NCI-H1694 (cell line): ENCODE measurements at places on chromosomes 5 and 9.

- no peak for DNase-seq
Measured at GRCh38 chr9:88077071-88077617, 61.1 kb downstream of the SPATA31C2 start.

- no peak for DNase-seq
Measured at GRCh38 chr9:68443624-68444023, 87.2 kb downstream of the PGM5 start.

DNA sequence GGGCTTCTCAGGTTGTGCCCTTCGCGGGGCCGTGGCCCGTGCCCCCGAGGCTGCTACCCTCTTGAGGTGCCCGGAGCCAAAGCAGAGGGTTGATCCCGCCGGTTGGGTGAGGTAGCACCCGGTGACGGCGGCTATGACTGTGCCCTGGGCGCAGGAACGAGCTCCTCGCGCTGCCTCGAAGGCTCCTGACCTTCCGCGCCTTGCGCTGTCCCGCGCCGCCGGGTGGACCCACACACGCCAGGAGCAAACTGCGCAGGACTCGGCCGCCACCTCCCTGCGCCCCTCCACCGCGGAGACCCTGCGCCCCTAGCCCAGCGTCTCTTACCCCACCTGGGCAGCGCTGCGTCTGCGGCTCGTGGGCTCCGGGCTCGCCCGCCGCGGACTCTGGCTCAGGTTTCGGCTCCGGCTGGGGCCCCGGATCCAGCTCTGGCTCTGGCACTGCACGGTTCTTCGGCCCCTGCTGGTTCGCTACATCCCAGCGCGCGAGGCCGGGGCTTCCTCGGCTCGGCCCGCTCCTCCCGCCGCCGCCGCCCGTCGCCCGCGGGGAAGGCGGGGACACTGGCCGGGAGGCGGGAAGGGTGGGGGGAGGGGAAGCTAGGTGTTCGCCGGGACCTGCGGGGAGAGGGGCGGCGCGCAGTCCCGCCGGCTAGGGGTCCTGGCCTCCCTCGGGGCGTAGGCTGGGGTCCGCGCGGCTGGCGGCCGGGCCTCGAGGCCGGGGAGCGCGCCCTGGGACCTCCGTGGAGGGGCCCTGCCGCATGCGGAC, 5.4 kb upstream of the PITX1 start:
- DNase-seq: no peak

DNA sequence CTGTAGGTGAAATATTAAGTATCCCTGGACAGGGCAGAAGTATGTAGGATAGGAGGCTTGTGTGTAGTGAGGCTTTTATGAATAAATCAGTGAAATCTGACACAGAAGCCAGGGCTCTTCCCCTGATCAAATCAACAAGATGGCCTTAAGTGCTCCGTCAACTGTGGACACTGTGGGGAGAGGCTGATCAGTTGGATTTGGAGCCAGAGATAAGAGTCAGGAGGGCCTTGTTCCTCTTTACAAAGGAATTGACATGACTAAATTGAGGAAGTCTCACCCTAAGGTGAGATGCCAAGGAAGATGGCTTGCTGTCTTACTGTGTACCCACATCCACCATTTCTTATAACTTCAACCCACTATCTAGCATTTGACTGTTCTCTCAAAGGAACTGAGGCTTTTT, 91.6 kb upstream of the PRRC1 start:
- no peak for DNase-seq

- DNase-seq: peak; percentile 82
Measured at GRCh38 chr9:70601000-70601951, 186.8 kb upstream of the KLF9 start.

GRCh38 chr5:16924206-16924605, 11.9 kb downstream of the MYO10 start:
- DNase-seq: no peak

DNA sequence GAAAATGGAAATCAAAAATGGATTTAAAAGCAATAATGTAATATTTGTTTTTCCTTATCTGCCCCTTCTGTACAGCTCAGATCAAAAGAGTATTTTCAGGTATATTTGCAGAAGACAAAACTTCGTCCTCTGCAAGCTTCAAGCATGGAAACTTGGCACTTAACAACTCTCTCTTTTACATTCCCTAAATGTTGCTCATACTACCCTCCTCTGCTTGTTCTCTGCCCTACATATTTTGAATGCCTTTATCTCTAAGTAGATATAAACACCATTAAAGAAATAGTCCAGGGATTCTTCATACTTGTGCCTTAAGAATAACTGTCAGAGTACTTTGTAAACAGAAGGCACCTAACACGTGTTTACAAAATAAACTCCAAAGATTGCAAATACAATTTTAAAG, 19.2 kb upstream of the SMC2 start:
- DNase-seq: no peak

- DNase-seq: no peak
Measured at GRCh38 chr5:63255594-63255993, 677.0 kb downstream of the LRRC70 start.

- DNase-seq: no peak
Measured at GRCh38 chr5:57349214-57349613, 133.4 kb downstream of the ACTBL2 start.

DNA sequence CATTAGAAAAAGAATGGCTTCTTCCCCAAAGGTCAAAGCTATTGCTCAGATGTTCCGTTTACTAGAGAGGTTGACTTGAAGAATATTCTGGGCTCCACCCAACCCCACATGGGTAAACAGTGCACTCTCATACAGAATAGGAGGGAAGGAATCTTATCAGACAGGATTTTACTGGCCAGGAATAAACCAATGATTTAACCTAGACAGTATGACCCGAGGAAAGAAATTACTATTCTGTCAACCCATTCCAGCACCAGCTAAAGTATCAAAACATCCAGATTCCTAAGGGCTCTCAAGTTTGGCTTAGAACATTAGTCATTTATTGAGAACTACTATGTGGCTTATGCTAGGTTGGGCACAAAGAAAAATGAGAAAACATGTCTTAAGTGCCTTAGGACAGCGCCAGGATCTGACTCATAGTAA, 493.6 kb upstream of the KLF4 start:
- no peak for DNase-seq

DNA sequence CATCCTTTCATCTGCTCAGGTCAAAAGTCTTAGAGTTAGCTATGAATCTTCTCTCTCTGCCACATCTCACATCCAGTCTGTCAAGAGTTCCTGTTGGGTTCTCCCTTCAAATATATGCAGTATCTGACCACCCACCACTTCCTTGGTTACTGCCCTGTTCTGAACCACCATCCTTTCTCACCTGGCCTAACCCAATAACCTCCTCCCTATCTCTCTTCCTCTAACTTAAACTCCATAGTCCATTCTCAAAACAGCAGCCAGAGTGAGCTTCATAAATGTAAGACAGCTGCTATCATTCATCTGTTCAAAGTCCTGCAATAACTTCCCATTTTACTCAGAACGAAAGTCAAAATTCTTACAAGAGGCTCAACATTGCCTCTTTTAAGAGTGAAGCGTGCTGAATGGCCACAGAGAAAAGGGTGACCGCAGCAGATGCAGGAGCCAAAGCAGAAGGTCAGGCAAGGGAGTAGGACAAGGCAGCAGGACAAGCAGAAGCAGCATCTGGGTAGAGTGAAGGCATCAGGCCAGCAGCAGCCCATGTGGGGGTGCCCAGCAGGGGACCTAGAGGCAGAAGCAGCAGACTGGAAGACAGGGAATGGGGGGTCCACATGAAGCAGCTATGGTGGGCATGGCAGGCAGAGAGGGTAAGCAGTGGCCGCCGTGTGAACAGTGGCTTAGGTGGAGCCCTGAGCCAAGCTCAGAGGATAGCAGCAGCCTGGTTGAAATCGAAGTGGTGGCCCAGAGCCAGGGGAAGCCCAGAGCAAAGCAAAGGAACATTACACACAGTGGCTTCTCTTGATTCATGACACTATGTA, 39.3 kb upstream of the CDC42SE2 start:
- no peak for DNase-seq

DNA sequence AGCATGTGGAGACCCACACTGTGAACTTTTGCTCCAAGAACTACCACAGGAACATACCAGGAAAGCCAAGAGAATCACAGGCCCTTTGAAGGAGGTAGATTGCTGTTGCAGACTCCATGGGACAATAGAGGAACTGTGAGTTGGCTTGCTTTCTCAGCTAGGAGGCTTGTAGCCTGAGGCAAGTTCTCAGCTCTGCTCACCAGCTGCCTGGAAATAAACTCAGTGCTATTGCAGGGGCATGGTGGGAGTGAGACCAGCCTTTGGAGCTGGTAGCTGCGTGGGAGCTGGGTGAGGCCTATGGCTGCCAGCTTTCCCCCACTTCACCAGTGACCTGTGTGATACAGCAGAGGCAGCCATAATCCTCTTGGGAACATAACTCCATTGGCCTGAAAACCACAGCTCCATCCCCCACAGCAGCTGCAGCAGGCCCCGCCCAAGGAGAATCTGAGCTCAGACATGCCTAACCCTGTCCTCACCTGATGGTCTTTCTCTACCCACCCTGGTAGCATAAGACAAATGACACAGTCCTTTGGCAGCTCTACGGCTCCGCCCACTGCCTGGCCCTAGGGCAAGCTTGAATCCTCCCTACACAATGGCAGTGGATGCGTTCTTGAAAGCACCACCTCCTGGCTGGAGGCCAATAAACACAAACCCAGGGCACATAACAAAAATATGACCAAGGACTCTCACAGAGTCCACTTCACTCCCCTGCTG, 389.5 kb downstream of the KIF4B start:
- no peak for DNase-seq

DNA sequence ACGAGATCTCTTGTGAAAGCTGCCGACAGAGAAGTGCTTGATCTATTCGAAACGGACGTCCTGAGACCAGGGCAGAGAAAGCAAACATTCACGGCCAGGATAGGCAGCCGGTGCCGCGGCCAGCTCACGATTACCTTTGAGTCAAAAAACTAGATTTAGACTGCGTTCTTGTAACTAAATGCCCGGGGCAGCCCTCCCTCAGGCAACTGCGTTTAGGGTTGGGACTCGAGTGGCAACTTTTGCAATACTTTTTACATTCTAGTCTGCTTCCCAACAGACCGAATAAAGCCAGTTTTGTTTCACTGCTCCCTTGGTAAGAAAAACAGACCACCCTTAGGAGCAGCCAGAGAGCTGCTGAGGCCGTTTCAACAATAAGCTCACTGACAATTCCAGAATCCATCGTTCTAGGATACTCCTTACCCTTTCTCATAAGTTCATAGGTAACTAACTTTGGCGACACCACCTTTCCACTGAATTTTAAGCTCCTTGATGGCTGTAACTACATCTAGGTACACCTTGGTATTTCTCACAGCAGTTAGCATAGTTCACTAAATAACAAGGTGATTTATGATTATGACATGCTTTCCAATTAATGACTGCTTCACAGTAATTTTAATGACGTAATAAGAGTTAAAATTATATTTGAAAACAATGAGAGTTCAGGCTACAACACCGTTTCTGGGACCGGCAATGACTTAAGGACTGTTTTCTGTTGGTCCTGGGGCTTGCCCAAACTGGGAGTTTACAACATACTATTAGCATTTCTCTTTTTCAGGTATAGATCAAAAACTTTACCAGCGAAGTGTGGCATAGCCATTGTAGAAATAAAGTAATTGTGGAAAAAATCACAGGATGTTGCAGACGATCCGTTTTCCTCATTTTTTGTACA, 899 bp upstream of the RAPGEF6 start:
- DNase-seq: no peak

DNA sequence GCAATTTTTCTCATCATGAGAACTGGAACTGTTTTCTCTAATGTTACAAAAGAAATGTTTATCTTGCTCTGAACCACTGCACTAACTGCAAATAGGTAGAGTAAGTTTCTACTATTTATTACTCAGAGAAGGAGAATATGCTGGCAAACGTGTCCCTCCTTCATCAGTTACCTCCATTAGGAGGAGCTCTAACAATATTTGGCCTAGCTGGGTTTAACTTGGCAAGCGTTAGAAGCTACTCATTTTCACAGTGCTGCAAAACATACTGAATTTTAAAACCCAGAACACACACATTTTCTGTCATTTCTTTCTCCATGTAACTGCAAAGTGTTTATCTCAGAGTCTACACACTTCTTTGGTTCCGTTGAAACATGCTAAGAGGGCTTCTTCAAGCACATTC, 101.0 kb upstream of the GABRG2 start:
- peak; percentile 15 for DNase-seq

DNA sequence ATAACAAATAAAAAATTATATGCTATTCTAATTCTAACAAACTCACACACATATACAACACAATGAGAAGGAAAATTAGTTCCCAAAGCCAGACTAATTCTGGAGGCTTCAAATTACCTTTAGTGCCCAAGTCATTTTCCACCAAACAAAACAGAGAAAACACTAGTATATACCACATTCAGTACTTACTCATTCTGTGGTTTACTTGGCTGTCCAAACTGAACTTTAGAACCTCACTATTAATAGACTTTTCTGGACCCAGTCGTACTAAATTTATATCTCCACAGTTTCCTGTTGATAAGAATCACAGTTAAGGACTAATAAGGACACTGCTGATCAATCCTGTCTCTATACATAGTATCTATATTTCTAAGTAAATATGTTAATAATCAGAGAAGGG, 66.4 kb downstream of the SETX start:
- DNase-seq: no peak

GRCh38 chr9:21904776-21905175, 89.4 kb downstream of the CDKN2A start:
- no peak for DNase-seq

GRCh38 chr9:137724818-137725240, 106.0 kb downstream of the EHMT1 start:
- DNase-seq: no peak

DNA sequence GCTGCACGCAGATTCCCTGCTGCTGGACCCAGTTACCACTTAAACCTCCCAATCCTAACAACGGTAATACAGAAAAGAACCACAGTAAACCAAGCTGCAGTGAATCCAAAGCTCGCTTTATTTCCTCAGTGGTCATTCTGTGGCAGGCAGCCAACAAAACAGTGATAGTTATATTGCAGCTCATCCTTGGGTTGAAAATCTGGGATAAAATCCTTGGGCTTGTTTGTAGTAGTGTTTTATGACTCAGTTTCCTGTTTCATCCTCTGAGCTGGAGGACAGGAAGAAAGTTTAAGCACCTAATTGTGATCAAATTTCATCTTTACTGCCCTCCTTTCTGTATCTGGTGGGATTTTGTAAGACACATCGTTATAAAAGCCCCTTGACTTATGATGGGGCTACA, 31.4 kb downstream of the HMGCR start:
- DNase-seq: no peak

- DNase-seq: no peak
Measured at GRCh38 chr5:171692107-171692506, 93.5 kb upstream of the SMIM23 start.

- DNase-seq: no peak
Measured at GRCh38 chr9:3809724-3810123, 283.9 kb upstream of the RFX3 start.

GRCh38 chr5:14816374-14816998, 55.1 kb downstream of the ANKH start:
- DNase-seq: no peak

- no peak for DNase-seq
Measured at GRCh38 chr9:129748249-129748648, 4.6 kb downstream of the PTGES start.

GRCh38 chr5:154135125-154135817, 55.3 kb upstream of the GALNT10 start:
- no peak for DNase-seq

DNA sequence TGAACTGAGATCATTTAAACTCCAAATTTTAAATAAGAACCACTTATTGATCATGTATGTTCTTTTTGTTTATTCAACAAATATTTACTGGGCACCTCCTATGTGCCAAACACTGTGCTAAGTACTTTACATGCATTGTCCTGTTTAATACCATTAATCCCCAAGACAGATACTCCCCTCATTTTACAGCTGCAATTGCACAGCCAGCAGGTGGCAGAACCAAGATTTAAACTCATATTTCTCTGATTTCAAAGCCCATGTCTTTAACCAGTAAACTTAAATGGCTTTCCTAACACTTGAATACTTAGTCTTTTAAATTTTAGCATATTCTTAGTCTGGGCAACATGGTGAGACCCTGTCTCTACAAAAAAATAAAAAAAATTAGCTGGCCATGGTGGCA, 43.4 kb upstream of the KIAA1958 start:
- no peak for DNase-seq
